ENCODE measurements at places on chromosomes 2 and 18.
A peak's percentile ranks its signal among the peaks of the same experiment; 100 is the strongest.

DNA sequence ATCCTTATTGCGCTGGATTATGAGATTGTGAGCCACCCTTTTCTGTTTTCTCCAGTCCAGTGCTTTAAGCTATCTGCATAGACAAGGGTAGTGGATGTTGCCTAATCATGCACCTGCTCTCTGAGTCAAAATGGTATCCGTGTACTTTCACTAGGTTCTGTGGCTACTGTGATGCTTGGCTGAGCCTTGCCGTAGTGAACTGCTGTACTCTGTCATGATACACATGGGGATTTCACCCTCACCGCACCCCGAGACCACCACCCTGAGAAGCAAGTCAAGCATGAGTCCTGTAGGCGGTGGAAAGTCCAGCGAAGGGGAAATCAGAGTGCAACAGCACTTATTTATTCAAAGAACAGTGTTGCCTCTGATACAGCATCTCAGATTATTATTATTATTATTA lies 55.0 kb downstream of the ARHGAP25 start:
- DNase-seq, result no peak

GRCh38 chr2:234292205-234292961 lies 204.5 kb downstream of the ARL4C start:
- no peak for DNase-seq

GRCh38 chr2:222025881-222026271 lies 272.9 kb downstream of the PAX3 start:
- no peak for DNase-seq

- no peak for DNase-seq
Observed at GRCh38 chr2:71153585-71154224, 23.3 kb downstream of the MPHOSPH10 start.

- no peak for DNase-seq
Observed at GRCh38 chr2:29423061-29423666, 307.9 kb downstream of the CLIP4 start.

DNA sequence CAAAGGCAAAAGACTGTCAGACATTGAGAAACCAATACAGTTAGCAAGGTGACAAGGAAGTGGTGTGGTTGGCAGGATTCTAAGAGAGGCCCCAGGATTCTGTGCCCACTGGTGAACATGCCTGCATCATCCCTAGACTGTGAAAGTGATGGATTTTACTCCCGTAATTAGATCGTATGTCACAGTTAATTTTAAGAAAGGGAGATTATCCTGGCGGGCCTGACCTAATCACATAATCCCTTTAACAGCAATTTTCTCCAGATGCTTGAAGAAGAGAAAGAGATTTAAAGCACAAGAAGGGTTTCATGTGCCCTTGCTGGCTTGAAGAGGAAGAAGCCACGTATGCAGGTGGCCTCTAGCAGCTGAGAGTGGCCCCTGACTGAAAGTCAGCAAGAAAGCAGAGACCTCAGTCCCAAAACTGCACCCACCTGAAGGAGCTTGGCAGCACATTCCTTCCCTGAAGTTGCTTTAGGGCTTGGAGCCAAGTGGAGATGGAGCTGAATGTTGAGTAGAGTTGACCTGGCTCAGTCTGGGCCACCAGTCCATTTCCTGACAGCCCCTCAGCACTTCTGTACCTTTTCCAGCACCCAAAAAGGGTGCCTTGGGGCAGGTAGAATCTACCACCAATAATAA lies 49.1 kb downstream of the GTF3C3 start:
- no peak for DNase-seq

GRCh38 chr2:205908212-205909183 lies 177.5 kb downstream of the INO80D start:
- DNase-seq, result no peak

- no peak for DNase-seq
Observed at GRCh38 chr18:5029592-5029991, 167.5 kb downstream of the AKAIN1 start.

- no peak for DNase-seq
Observed at GRCh38 chr2:29114946-29115609, at the start of gene CLIP4. CLIP4 (plus strand) TSS chr2:29115415; CDS start chr2:29121389, 5,974 bp downstream.

GRCh38 chr2:86319700-86320580 lies 17.5 kb downstream of the REEP1 start:
- no peak for DNase-seq

DNA sequence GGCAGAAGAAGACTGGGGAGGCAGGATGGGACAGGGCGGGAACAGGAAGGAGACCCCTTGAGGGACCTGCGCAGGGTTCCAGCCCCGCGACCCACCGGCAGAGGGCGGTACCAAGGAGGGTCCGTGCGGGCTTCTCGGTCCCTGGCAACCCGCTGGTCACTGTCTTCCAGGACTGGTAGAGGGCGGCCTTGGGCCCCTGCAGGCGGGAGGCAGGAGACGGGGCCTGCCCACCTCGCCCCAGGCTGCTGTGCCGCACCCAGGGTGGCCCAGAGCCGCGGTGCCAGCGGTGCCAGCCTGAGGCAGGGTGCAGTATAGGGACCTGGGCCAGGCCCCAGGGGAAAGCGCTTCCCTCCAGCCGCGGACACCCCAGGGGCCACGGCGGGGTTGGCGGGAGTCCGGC lies 34.5 kb downstream of the NEURL3 start:
- no peak for DNase-seq

DNA sequence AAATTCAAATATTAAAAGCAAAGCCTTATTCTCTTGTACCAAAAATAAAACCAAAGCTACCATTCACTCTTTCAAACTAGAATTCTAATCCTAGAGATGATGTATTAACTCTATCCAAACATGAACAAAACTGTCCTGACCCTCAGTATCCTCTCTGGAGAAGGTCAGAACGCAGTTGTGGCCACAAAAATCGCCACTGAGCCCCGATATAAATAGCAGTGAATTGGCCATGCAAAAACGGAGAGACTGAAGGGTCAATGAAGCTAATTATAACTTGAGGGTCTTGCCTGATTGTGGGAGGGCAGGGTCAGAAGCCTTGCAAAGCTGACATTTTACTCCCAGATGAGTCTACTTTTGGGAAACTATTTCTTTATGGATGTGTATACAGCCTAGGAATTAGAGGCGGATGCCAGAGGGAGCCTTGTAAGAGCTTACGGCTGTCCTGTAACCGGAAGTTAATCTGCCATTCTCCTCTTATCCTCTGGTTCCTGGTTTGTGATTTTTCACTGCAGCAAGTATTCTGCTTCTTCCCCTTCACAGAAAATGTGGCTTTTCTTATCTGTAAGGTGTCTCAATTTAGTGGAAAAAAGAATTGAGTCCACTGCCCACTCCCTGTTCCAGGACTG lies 28.1 kb downstream of the CAVIN2 start:
- DNase-seq, result no peak

DNA sequence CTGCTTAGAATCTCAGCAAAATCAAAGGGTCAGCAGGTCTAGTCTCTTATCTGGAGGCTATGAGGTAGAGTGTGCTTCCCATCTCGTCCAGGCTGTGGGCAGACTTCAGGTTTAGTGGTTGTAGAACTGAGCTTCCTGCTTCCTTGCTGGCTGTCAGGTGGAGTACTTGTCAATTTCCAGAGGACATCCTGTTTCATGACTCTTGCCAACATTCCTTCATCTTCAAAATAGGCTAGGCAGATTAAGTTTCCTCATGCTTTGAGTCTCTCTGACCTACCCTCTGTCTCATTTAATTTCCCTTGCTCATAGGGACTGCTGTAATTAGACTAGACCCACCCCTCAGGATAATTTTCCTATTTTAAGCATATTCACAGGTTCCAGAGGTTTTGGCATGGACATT lies 562.6 kb downstream of the SPAG16 start:
- no peak for DNase-seq

GRCh38 chr18:525036-525797 lies 24.7 kb upstream of the COLEC12 start:
- peak; percentile 20 for DNase-seq

DNA sequence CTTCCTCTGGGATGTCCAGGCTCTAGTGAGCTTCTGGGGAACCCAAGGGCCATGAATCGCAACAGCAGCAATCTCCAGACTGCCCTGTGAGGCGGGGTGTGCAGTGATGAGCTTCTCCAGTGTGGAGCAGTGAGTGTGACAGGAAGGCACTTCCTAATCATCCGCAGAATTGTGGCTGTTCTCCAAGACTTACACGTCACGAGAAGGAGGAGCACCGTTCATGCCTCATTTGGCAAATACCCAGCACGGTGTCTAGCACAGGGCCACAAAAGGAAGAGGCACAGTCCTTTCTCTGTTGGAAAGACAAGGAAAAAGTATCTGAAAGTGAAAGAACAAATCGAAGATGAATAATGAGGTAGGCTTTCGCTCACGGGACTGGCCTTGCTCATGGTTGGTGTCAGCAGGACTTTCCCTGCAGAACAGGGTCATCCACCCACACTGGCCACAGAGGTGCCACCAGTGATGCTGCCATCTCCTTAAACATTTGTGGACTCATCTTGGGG lies 125.1 kb upstream of the HAAO start:
- no peak for DNase-seq

GRCh38 chr18:79534356-79534755 lies 138.6 kb downstream of the NFATC1 start:
- no peak for DNase-seq

DNA sequence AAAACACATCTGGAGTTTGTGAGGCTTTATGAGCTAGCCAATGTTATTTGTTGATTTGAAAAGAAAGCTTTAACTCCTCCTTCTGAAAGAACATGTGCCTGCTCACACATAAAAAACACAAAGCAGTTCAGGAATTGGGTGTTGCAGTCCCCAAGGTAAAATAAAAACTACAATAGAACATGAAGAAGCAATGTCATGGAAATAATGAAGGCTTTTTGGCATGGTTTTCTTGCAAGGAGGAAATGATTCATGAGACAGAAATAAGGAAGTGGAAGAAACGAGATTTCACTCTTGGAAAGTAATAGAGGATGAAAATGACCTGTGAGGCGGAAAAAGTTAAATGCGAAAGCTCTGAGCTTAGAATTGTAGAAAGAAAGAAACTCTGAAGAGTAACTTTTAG lies 81.1 kb downstream of the TRIB2 start:
- no peak for DNase-seq

GRCh38 chr2:3650140-3650920 lies 7.7 kb upstream of the ALLC start:
- no peak for DNase-seq

DNA sequence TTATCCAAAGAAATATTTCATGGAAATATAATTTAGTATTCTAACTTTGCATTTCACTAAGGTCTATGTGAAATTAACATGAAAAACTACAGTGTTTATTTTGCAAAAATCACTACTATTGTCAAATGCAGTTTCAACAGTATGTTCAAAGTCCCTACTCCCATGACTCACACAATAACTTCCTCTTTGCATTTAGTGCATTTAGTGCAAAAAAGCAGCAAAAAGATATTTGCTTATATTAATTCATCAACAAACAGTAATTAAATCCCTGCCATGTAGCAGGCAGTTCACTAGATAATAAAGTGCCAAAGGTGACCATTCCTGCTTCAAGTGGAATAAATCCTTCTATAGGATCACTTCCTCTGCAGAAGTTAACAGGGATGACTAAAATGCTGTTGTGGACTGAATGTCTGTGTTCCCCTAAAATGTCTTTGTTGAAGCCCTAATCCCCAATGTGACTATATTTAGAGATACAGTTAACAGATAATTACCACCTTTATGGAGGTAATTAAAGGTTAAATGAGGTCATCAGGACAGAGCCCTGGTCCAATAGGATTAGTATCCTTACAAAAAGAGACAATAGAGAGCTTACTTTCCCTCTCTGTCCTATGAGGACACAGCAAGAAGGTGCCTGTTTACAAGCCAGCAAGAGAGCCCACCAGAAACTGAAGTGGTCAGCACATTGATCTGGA lies 61.7 kb downstream of the STK39 start:
- DNase-seq, result no peak

- DNase-seq, result no peak
Observed at GRCh38 chr2:154462634-154463033, 235.9 kb upstream of the KCNJ3 start.

DNA sequence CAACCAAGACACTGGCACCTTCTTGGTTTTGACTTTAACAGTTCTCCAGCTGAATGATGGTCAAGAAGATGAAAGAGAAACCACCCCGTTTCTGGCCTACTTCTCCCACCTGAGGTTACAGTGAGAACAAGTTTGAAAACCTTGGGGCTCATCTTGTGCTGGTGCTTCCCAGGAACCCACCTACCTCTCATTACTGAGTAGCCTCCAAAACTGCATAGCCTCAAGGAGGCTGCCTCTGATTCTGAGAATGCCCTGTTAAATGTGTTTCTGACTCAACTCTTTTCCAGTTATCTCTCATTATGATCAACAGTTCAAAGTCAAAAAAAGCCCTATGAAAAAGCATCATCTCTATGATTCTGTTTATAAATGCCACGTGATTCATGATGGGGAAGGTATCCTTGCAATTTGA lies 121.9 kb downstream of the CACNB4 start:
- DNase-seq, result no peak

DNA sequence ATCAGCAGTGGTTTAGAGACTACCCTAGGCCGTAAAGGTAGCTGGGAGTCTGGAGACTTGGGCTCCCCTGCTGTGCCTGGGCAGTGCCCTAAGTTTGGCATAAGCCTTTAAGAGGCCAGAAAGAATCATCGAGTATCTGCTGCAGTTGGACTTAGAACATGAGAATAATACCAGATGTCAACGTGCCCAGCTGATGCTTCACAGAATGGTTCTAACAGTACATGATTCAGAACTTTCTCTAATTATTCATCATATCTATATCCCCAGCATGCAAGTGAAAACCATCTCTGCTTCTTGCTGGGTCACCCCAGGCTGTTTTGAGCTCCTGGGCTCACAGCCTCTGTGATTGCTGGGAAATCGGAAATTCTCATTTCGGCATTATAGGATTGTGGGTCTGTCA lies 118.1 kb downstream of the NCK2 start:
- no peak for DNase-seq

GRCh38 chr2:202104286-202104870 lies 31.3 kb downstream of the KIAA2012 start:
- DNase-seq, result peak; percentile 19

- DNase-seq, result no peak
Observed at GRCh38 chr2:1951586-1951985, 207.3 kb upstream of the PXDN start.

DNA sequence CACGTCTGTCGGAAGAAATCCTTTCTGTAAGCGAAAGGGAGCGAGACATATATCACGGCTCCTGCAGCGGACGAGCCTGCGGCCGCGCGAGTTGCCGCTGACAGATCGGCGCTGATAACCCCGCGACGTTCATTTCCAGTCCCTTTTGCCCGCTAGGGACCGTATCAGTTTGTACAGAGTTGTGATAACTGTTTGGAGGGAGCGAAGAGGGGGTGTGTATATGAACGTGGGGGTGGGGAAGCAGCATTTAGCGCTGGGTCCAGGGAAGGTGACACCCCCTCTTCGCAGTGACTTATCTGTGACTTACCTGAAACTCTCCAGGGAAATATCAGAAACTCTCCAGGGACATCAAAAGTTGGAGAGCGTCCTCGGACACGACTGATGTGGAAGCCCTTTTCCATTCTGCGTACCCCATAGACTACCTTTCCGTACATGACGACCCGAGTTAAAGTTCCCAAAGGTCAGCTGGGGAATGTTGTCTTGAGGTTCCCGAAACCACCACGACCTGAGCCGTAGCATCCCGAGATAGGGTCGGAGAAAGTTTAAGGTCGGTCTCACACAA lies 948 bp upstream of the GATA6 start:
- no peak for DNase-seq

DNA sequence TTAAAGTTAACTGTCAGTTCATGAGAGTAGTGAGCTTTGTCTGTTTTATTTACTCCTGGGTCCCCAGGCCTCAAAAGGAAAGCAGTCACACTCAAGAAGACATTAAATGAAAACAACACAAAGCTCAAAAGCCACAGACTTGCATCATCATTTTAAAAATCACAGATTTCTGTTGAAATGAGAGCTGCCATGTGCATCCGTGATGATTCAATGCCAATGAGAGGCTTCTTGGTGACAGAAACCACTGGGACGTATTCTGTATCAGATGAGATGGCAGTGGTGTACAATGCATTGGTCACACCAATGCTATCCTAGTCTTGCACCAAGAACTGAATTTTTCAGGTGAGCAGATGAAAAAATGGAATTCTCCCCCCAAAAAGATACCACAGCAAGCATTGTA lies 204.8 kb downstream of the ANAPC1 start:
- no peak for DNase-seq

Data from HS-27A (cell line).